ENCODE measurements at places on chromosomes 3 and 15.

DNA sequence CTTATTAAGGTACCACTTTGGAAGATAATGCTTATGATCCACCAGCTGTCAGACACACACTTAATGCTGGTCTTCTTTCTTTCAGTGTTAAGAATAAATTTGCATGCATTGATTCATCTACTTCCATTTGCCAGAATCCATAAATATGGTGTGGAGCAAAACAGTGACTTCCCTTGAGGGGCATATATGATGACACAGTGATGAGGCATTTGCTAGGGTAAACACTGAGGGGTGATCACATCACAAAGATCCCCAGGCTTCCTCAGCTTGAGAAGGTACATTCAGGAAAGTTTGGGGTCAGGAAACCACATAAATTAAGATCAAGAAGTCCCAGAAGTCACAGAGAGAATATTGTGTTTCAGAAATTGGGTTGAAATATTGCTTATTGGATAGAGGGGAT lies 9.9 kb upstream of the ZBED2 start:
- no peak for DNase-seq

DNA sequence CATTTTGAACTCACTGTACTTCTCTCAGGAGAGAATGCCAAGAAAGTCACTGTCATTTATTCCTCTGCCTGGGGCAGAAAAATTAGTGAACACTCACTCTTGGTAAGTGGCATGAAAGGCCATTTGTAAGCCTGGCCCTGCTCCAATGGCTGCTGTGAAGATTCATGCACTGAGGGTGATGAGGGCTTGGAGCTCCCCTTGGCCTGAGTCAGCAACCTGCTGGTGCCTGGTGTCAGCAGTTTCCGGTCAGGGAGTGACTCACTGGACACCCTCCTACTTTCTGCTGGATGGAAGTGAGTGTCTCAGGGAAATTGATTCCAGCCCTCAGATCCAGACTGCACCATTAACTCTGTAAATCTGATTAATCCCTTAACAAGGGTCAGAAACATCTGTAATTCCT lies 37.6 kb downstream of the TRA2B start:
- DNase-seq, result peak; percentile 52

DNA sequence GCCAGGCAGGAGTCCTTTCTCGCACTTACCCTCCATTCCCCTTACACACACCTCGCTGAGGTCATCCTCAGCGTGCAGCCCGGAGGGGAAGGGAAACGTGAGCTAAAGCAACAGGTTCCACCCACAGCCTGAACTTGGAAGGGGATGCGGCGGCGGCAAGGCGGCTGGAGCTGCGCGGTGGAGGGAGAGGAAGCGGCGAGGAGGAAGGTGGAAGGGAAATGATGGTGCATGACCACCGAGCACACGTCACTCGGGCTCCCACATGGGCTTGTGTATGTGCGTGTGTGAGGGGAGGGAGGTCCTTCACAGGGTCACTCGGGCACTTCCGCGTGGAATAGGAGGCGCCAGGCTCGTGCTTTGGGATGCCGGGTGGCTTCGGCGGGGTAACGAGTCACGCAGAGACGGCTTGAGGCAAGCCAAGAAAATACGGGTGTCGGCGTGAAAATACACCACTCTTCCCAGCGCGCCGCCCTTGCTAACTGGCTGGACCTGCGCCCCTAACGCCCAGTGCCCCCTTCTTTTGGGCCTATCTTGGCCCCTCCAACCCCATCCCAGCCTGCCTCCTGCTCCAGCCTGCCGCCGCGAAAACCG lies 225.5 kb upstream of the IL12A start:
- peak; percentile 84 for DNase-seq

- DNase-seq, result no peak
These were observed 1.7 kb downstream of the SPCS1 start for GRCh38 chr3:52707585-52707984.

- DNase-seq, result no peak
These were observed 6.7 kb upstream of the SLC12A8 start for GRCh38 chr3:125219261-125219701.

GRCh38 chr3:79461129-79461792 lies 306.5 kb downstream of the ROBO1 start:
- no peak for DNase-seq

- no peak for DNase-seq
These were observed 274.4 kb upstream of the UMPS start for GRCh38 chr3:124455891-124456290.

DNA sequence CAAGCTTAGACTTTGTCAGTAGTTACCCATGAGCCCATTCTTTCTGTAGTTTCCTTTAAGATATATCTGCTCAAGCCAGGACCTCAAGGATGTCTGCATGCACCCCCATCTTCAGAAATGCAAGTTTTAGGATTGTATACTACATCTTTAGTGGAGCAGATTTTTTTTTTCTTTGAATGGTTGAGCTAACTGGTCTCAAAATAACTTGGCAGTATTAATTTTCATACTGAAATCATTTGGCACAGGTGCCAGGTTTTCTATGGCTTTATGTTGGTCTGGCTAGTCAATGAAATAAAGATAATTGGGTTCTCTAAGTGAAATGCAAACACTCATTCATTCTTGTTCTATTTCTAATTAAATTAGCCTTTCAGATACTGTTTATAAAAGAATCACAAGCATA lies 108.9 kb downstream of the ATG7 start:
- DNase-seq, result no peak

GRCh38 chr3:59456852-59457485 lies 407.1 kb upstream of the CFAP20DC start:
- DNase-seq, result no peak

- DNase-seq, result no peak
These were observed 212.0 kb upstream of the TLE3 start for GRCh38 chr15:70309716-70310115.

- no peak for DNase-seq
These were observed 176.4 kb downstream of the APBA2 start for GRCh38 chr15:29062179-29062591.

GRCh38 chr3:72244396-72244795 lies 459.4 kb upstream of the PROK2 start:
- no peak for DNase-seq

GRCh38 chr3:151367448-151367847 lies 17.1 kb downstream of the P2RY12 start:
- DNase-seq, result no peak

DNA sequence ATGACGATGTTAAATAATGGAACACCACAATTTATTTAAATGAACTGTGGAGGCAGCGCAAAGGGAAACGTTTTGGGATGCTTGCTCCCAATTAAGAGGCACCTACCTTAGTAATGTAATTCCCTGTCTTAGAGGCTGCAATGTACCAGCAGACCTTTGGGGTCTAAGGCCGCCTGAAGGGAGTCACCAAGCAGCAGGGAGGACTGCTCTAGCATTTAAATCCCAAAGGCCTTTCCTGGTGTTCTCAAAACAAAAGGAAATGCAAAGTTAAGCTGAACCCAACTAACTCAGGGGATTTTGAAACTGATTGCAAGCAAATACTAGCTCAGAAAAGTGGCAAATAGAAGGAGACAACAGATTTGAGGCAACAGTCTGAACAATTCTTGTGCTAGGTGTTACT lies 510.8 kb downstream of the GABRG3 start:
- DNase-seq, result no peak

DNA sequence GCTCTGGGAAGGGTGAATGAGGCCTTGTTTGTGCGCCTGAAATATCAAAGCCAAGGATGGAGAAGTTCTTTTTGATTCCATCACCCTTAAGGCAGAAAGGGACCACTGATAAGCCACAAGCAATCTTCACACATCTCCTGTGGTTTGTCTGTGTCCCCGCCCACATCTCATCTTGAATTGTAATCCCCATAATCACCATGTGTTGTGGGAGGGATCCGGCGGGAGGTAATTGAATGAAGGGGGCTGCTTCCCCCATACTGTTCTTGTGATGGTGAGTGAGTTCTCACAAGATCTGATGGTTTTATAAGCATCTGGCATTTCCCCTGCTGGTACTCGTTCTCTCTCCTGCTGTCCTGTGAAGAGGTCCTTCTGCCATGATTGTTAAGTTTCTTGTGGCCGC lies 329.6 kb upstream of the RGMA start:
- no peak for DNase-seq

DNA sequence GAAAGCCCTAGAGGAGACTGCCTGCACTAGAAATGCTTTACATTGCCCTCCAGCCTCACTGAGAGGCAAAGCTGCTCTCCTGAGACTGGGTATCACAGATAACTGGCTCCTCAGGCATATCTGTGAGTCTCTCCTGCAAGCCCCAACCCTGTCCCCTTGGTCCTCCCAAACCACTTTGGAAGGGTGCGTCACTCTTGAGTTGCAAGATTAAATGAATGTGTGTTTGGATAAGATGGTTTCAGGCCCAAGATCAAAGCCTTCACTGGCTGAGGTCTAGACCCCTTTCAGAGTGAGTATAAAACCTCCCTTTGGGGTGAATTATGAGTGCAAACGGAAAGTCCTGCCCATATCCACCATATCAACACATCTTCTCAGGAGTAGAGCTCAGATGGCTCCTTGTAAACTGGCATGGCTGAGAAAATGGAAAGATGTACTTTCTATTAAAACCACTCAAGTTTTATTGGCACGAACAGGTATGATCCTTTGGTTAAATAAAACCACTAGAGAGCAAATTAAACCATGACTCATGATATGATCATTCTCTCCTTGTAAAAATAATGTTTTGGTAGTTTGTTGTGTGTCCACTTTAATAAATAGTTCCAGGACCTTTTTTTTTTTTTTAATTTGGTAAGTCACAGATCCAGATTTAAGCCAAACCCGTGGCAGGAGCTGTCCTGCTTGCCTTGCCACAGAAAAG lies 164.0 kb downstream of the CHST2 start:
- no peak for DNase-seq

- no peak for DNase-seq
These were observed 13.0 kb upstream of the ATP1B3 start for GRCh38 chr3:141863491-141863890.

- DNase-seq, result peak; percentile 12
These were observed 5.8 kb downstream of the TLE3 start for GRCh38 chr15:70091726-70092463.

DNA sequence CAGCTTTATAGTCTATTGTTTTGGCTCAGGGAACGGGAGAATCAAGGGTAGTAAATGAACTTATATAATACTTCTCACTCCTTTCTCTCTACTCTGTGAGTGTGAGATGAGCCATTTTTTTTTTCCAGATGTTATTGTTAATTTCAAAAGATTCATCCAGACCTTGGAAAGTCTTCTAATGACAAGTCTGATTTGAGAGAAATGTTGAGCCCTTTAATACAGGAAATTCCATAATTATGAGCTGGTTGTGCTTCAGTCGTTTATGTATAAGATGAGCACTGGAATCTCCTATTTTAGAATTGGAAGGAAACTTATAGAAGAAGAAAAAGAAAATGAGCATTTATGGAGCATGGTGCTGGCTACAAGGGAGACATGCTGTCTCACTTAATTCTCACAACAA lies 92.0 kb downstream of the FBN1 start:
- DNase-seq, result no peak

DNA sequence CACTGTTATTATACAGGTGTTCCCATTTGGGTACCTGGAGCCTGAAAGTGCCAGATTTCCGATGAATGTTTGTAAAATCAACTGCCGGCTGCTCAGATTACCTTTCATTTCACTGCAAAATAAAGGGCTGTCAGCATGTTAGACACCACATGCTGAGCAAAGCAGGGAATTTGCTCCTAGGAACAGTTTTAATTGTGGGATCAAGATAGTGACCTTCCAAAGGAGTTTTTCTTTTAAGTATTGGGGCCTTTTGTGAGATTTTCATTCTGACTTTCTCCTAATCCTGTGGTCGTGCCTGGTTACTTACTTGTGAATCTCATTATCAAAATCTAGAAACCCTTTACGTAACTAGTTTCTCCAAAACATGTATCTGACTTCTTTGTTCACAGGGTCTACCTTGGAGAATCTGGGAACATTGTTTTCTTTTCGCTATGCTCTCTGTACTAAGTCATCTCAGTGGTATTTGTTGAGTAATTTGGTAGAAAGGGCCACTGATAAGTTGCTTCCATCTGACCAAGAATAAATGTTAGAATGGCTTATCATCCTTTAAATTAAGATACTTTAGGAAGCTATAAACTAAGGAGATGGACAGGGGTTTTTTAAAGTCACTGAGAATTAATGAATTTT lies 40.8 kb upstream of the LRTM1 start:
- no peak for DNase-seq

DNA sequence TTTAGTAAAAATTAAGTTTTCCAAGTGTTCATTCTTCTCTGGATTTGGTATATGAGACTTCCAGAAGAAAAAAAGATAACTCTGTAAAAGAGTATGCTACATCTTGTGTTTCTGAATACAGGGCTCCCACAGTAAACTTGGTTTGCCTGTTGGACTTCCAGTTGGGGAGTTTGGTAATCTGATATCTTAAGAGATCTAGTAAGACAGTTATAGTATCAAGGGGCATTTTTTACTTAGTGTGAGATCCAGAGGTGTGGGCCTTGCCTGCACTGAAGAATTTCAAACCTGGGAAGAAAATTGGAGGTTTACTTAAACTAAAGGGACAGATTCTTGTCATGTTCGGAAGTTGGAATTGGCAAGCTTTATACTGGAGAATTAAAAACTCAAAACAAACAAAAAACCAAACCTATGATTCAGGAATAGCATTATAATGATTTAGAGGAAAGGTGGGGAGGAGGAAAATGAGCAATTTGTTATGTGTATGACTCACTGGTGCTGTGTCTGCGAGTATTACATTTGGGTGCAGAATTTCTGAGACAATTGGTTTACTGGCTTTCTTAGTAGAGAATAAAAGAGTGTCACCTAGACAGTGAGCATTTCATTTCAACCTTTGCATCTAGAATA lies 58.9 kb upstream of the ULK4 start:
- DNase-seq, result no peak

- no peak for DNase-seq
These were observed 40.2 kb downstream of the GPR156 start for GRCh38 chr3:120244834-120245225.

GRCh38 chr3:98027085-98027446 lies 8.0 kb downstream of the GABRR3 start:
- DNase-seq, result no peak

- no peak for DNase-seq
These were observed 56.5 kb downstream of the ST6GAL1 start for GRCh38 chr3:186986816-186987215.

DNA sequence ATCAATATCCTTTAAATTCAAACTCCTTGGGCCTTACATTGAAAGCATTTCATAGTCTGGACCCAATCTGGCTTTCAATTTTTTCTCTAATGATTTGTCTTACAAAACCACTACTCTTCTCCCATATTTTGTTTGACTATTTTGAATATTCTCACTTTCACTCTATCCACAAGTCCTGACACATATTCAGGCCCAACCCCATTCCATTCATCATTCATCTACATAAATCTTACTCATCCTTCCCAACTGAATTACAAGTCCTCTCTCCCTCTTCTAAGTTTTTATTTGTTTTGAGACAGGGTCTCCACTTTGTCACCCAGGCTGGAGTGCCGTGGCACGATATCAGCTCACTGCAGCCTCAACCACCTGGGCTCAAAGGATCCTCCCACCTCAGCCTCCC lies 43.6 kb downstream of the TOP2B start:
- DNase-seq, result no peak

- no peak for DNase-seq
These were observed 397.7 kb upstream of the EPHA6 start for GRCh38 chr3:96416549-96417255.

DNA sequence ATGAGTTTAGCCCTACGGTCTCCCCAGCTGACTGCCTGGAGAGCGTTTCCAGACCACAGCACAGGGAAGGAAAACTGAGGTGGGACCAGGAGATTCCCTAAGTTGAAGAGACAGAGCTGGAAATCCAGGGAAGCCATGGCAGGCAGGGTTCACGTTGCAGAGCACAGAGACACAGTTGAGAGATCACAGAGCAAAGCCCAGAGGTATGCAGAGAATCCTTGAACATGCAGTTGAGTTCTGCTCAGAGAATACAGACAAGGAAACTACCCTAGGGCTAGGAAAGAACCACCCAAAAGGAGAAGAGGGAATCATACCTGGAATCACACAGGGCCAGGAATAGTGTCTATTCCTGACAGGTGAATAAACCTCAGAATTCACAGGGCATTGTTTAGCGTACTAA lies 14.3 kb downstream of the SLC28A1 start:
- no peak for DNase-seq
